PC-9 (cell line): ENCODE measurements at places on chromosomes 4 and X.

GRCh38 chr4:74391890-74392475 lies 27.0 kb downstream of the EREG start:
- DNase-seq, result no peak

- no peak for DNase-seq
These were observed 29.7 kb upstream of the LNX1 start for GRCh38 chr4:53620956-53621355.

GRCh38 chr4:182221987-182222386 lies 21.2 kb upstream of the TENM3 start:
- DNase-seq, result no peak

GRCh38 chr4:121784401-121784800 lies 16.7 kb upstream of the EXOSC9 start:
- DNase-seq, result no peak

DNA sequence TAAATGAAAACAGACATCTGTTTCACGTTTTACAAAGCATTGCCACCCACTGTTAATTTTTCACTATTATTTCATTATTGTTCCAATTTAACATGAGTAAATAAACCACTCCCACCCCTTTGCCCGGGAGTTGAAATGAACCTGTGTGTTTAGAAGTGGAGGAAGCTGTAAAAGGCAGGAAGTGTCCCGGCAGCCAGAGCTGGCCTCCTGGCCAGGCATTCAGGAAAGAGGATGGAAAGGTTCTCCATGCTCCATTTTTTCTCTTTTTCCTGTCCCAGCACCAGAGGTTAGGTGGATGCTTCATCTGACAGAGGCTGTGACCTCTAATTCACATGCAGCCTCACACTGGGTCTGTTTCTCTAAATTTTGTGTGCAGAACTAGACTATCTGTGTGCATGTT lies 55.5 kb upstream of the LNX1 start:
- DNase-seq, result no peak

- peak; percentile 76 for DNase-seq
These were observed 898 bp downstream of the UBQLN2 start for GRCh38 chrX:56564164-56564885.

- no peak for DNase-seq
These were observed 97.3 kb downstream of the PPP1R2C start for GRCh38 chrX:42680666-42681065.

GRCh38 chrX:139113708-139114107 lies 402.2 kb upstream of the FGF13 start:
- no peak for DNase-seq

DNA sequence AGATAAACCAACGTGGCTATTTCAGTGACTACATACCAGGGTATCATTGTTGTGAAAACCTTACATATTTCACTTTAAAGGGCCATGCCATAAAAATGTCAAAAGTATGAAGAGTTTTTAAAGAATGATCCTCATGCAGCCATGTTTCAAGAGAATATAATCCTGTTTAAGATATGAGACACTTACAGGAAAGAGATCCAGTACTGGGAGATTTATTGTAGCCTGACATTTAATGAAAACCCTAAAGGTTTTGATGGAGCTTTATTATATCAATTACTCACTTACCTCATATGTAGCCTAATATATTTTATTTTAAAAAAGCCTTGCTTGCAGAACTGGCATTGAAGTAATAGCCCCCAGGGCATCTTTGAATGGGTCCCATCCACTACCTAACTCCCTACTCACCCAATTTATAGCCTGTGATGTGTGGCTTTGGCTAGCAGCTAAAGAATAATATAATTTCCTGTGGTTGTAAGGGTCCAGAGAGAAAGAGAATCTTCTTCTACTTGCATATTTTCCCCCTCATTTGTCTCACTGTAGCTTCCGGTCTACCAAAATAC lies 7.7 kb upstream of the GABRG1 start:
- no peak for DNase-seq

GRCh38 chrX:79933938-79934337 lies 80.6 kb upstream of the TBX22 start:
- no peak for DNase-seq

DNA sequence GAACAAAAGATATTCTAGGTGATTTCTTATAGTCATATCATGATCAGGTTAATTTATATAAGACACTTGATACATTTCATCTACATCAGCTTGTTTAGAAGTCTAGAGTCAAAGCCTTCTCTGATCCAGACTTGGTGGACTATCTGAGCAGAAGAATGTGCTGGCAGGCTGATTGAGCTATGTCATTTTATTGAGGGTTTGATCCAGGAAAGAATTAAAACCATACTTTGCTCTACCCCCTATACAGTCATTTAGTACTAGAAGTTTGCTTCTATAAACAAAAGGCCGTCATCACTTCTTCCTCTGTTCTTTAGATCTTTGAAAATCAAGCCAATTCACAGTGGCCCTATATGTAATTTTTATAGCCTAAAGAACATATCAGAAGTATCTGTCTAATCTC lies 173.1 kb upstream of the PITX2 start:
- no peak for DNase-seq
